Fibroblast of skin of left quadriceps (primary cell): ENCODE measurements at places on chromosomes 4 and X.

DNA sequence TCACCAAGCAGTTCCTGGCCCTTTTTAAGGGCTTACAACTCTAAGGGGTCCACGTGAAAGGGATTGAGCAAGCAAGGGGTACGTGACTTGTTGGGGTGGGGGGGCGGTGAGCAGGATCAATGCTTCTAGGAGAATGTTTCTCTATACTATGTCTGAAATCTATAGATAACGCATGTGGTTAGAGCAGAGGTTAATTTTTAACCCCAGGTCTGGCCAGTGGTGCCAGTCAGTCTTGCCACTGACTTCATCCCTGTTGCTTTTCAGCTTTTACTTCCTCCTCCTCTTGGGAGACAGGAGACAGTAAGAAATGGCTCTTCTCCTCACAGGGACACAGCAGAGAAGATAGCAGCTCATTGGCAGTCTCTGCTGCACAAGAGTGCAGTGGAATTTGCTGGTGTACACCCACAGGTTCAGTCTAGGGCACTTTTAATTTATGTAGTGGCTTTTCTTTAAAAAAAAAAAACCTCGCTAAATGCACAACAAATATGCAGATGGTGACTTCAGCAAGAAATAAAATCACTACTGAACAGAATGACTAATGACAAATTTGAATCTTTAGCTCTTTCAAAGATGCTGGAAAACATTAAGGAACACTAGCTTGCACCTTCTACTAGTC is 190.5 kb downstream of the CCNG2 start:
- no peak for DNase-seq

- DNase-seq, result no peak
Measured at GRCh38 chrX:153395613-153396319, 5.4 kb downstream of the PNMA6E start.

DNA sequence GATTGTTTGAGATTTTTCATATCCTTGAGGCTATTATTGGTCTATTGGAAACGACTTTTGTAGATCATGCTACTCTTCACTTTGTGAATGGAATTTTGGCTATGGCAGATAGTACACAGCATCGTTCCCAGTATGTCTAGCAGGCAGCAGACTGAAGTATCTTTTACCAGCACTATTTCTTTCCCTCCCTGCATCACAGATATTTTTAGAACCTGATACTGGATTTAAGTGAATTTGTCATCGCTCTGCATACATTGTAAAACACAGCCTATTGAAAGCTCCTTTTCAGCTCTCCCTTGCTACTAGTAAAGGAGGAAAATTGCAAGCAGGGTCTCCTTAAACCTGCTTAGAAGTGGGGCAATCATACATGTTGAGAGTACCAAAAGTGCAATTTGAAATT is 133.6 kb downstream of the LUZP4 start:
- no peak for DNase-seq

- no peak for DNase-seq
Measured at GRCh38 chr4:127486248-127486647, 146.5 kb upstream of the INTU start.

GRCh38 chrX:115652221-115652620 is 91.2 kb downstream of the PLS3 start:
- DNase-seq, result no peak

DNA sequence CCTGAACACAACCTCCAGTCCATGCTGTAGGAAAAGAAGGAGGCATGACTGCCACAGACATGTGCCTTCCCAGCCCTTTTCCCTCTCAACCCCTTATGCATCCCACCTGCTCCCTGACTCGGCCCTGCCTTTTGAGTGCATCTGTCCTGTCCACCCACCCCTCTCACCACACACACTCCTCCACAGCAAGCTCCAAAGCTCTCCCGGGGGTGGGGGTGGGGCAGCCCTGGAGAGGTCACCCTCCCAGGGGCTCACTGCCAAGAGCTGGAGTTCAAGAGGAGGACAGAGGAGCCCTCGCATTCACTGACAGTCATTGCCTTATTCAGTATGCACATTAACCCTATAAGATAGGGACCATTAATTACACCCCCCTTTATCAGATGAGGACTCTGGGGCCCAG is 46.6 kb upstream of the MAMLD1 start:
- no peak for DNase-seq

GRCh38 chr4:176814770-176815169 is 22.0 kb upstream of the VEGFC start:
- no peak for DNase-seq

DNA sequence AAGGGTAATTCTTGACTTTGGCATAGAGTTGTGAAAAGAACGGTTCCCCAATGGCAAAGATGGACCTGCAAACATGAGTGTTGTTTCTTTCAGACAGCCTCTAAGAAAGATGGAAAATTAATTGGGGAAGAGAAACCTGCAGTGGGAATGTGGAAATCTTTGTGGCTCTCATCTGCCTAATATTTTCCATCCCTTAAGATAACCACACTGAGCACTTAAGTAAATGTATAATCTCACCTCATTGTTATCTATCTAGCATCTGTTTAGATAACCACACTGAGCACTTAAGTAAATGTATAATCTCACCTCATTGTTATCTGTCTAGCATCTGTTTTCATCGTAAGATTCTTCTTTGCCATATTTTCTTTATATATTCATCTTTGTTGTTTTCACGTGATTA is 149.3 kb downstream of the NWD2 start:
- DNase-seq, result no peak

GRCh38 chrX:9676738-9677097 is 88.9 kb downstream of the GPR143 start:
- DNase-seq, result no peak

GRCh38 chrX:8684201-8684965 is 47.6 kb downstream of the ANOS1 start:
- no peak for DNase-seq

DNA sequence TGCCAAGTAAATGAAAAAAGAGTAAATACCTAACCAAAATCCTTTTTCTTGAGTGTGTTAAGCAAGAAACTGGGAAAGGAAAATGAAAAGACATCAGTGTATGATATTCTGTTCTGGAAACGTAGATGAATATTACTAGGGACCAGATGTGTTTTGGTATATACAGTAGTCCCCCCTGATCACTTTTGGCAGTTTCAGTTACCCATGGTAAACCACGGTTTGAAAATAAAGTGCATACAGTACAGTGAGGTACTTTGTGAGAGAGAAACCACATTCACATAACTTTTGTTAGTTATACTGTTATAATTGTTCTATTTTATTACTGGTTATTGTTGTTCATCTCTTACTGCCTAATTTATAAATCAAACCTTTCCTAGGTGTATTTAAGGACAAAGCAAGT is 250.9 kb downstream of the TENM3 start:
- no peak for DNase-seq

GRCh38 chr4:123643691-123644090 is 247.1 kb downstream of the SPRY1 start:
- no peak for DNase-seq

- no peak for DNase-seq
Measured at GRCh38 chrX:15956681-15957080, 102.1 kb upstream of the AP1S2 start.

GRCh38 chrX:11097933-11098332 is 13.2 kb upstream of the HCCS start:
- no peak for DNase-seq

DNA sequence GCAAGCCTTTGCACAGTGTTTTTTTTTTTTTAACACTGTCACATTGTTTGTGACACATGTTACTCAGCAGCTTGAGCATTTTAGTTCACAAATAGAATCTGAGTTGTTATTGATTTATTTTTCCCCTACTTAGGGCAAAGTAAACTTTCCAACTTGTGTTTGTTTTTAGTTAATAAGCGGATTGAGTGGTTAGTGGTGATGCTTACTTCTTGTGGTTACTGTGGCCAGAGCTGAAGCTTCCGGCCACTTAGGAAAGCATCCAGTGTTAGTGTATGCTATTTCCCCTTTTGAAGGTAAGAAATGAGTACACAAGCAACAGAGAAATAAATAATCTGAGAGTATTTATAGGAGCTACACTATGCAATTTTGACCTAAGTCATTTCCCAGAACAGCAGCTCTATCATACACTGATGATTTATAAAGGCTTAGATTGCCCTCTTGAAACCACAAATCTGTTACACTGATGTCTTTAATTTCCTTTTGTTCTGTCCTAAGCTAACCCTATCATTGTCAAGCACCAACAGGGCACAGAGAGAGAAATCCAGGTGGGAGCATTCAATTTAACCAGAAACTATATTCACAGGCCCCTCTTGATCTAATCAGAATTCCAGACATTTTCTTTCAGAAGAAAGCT is 2464.6 kb downstream of the PCDH7 start:
- no peak for DNase-seq

GRCh38 chr4:136831553-136831952 is 700.7 kb downstream of the PCDH18 start:
- DNase-seq, result no peak

- DNase-seq, result no peak
Measured at GRCh38 chr4:90198086-90198847, 71.1 kb downstream of the CCSER1 start.

- no peak for DNase-seq
Measured at GRCh38 chrX:128106630-128107029, 54.4 kb upstream of the ACTRT1 start.

- DNase-seq, result no peak
Measured at GRCh38 chr4:26179316-26179760, 141.5 kb upstream of the RBPJ start.

- DNase-seq, result no peak
Measured at GRCh38 chrX:80792205-80792604, 17.5 kb downstream of the BRWD3 start.

DNA sequence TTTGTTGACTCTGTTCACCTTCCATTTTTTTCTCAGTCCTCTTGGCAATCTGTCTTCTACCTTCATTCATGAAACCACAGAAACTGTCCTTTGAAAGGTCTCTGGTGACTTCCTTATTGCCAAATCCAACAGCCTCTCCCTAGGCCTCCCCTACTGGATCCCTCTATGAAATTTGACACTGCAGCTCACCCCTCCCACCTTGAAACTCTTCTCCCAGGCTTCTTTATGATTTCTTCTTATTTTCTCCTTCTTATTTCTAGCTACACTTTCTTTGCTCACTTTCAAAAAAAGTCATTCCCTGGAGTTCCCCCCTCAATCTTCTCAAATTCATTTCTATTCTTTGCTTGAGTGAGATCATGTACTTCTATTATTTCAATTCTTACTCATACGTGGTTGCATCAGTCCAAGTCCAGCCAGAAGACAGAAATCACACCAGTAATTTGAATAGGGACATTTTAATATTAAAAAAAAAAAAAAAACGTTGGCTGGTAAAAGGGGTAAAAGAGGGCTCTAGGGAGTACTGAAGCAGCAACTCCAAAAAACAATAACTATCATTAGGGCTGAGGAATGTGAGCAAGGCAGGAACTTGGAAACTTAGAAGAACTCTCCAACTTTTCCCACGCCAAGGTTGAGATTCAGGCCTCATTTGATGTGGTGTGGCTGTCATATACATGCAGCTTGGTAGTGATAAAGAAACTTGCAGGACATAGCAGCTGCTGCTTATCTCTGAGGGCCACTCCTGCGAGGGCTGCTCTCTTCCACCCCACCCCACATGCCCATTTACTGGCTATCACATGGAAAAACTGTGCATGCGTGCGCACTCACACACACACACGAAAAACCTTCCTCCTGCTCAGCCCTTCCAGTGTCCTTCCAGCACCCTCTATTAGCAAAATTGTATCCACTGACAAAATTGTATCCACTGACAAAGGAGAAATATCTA is 169.8 kb upstream of the GALNT7 start:
- peak; percentile 58 for DNase-seq

GRCh38 chr4:113435893-113436292 is 325.6 kb downstream of the CAMK2D start:
- DNase-seq, result peak; percentile 89

- no peak for DNase-seq
Measured at GRCh38 chr4:77393996-77394395, 211.6 kb upstream of the CXCL13 start.

DNA sequence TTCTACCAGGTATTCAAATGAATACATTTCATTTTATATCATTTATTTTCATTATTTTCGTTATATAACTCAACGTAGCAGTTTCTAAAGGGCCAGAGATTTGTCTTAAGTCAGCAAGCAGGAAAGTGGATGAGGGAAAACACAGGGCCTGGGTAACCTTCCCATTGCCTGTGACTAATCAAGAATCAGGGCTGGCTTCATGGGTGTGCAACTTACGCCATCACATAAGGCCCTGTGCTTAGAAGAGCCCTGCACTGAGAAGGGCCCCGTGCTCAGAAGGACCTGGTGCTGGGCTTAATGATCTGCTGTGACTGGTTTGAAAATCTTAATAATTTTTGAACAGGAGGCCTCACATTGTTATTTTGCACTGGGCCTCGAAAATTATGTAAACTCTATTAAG is 65.4 kb upstream of the FAM9C start:
- no peak for DNase-seq

GRCh38 chr4:45946699-45947098 is 177.2 kb downstream of the GABRG1 start:
- no peak for DNase-seq

- DNase-seq, result no peak
Measured at GRCh38 chr4:11724731-11725130, 296.0 kb upstream of the HS3ST1 start.

DNA sequence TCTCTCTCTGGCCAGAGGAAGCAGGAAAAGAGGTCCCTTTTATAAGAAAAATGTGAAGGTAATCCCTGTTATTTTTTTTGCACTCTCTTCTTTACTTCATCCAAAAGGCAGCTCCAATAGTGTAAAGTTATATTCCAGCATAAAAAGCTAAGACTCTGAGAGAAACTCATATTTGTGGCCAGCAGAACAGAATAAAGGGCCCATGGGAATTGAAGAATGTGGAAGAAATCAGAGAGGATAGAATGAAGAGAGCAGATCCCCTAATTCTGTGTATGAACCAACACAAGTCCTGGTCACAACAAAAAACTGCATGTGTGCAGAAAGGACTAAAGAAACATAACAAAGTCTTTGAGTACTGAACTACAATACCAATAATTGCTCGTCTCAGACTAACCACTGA is 22.3 kb downstream of the RPS6KA6 start:
- DNase-seq, result peak; percentile 40

DNA sequence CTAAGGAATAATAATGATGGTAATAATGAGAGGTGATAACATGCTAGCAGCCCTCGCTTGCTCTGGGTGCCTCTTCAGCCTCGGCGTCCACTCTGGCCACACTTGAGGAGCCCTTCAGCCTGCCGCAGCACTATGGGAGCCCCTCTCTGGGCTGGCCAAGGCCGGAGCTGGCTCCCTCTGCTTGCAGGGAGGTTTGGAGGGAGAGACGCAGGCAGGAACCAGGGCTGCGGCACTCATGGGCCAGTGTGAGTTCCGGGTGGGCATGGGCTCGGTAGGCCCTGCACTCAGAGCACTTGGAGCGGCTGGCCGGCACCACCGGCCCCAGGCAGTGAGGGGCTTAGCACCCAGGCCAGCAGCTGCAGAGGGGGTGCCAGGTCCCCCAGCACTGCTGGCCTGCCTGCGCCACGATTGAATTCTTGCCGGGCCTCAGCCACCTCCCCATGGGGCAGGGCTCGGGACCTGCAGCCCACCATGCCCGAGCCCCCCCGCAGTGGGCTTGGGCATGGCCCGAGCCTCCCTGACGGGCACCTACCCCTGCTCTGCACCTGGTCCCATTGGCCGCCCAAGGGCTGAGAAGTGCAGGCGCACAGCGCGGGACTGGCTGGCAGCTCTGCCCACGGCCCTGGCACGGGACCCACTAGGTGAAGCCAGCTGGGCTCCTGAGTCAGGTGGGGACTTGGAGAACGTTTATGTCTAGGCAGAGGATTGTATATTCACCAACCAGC is 7.1 kb upstream of the ADH1C start:
- DNase-seq, result no peak
